ENCODE measurements at places on chromosomes 2 and 18.

DNA sequence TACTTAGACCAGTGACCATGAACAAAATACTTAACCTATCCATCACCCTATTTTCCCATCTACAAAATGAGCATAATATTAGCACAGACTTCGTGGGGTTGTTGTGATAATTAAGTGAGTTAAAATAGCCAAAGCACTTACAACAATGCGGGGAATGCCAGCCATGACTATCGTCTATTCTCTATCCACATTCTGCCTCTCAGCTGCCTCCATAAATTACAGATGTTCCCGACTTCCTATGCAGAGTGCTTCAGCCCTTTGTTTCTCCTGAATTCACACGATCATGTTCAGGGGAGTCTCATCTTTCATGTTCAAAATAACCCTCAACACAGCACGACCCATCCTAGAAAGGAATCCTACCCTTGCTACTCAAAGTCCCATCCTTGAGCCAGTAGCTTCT lies 211.6 kb downstream of the EN1 start:
- no peak for DNase-seq

DNA sequence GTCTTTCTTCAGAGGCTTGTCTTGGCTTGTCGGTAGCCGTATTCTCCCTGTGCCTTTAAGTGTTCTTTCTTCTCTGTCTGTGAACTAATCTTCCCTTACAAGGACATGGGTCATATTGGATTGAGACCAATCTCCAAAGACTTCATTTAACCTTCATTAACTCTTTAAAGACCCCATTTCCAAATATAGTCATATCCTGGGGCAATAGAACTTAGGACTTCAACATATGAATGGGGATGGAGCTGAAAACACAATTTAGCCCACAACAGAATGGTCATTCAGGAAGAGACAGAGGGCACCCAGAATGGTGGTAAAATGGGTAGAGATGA lies 82.1 kb upstream of the TANK start:
- DNase-seq: no peak

GRCh38 chr18:31516437-31516836 lies 18.5 kb downstream of the DSG2 start:
- DNase-seq: no peak

GRCh38 chr2:118913803-118914645 lies 28.0 kb upstream of the MARCO start:
- no peak for DNase-seq

DNA sequence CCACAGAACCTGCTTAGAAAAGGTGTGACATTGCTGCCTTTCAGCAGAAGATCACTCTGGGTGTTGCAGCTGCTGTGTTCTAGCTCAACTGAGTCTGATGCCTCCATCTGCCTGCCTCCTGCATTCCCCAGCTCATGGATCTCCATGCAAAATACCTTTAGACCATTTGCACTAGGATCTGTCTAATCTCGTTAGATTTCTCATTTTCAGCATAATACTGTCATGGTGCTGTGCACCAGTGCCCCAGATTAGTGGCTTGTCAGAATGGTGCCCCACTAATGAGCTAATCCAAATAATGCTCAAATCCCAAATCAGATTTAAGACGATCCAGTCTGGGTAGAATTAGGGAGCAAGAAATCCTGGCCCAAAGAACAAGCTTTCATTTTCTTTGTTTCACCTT lies 284.4 kb upstream of the PARD3B start:
- no peak for DNase-seq

DNA sequence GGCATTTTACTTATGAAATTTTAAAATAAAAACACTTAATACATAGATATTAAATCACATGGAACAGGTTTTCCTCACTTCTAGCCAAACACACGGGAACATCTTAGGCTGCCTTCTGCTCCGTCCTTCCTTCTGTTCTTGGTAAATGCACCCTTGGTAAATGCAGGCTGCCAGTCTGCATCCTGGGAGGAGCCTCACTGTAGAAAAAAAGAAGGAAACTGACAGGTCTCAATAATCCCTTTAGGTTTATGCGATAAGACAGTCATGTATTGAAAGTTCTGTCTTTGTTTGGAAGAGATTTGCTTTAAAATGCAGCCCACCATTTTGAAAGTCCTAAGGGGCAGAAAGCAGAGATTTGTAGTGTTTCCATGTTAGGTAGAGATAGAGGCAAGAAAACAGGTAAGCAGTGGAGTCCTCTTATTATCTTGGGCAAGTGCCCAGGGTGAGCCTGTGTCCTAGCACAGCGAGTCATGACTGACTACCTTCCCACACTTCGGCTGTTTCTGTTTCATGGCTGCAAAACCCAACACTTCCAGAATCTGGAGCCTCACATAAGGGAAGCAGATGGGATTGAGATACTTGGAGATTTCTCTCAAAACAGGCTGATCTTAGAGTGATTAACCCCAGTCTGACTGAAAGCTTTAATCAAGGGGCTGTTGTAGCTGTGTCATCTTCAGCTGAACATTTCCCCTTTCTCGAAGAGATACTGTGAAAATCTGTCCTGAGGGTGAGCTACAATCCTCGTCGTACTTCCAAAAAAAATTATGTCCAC lies 131.4 kb upstream of the MAP3K20 start:
- DNase-seq: no peak

GRCh38 chr2:105570757-105571156 lies 171.9 kb upstream of the FHL2 start:
- DNase-seq: no peak

DNA sequence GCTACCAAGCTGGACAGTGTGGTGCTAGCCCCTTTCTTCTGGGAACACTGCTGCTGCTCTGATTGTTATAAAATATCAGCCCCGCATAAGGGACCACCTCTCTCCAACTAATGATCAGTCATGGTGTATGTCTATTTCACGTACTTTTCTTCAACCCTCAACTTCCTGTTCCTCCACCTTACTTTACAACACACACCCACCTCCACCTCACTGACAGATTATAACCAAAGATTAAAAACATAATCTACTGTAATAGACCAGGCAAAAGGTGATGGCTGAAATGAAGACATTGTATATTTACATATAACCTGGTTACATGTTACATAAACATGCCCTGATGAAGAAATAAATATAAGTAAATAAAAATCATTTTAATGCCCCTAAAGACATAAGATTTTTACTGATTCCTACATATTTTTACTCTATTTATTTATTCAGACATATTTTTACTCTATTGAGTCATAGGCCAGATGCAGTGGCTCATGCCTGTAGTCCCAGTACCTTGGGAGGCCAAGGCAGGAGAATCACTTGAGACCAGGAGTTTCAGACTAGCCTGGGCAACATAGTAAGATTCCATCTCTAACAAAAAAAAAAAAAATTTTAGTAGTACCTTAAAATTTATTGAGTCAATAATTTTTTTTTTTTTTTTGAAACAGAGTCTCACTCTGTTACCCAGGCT lies 12.8 kb downstream of the STK39 start:
- no peak for DNase-seq

DNA sequence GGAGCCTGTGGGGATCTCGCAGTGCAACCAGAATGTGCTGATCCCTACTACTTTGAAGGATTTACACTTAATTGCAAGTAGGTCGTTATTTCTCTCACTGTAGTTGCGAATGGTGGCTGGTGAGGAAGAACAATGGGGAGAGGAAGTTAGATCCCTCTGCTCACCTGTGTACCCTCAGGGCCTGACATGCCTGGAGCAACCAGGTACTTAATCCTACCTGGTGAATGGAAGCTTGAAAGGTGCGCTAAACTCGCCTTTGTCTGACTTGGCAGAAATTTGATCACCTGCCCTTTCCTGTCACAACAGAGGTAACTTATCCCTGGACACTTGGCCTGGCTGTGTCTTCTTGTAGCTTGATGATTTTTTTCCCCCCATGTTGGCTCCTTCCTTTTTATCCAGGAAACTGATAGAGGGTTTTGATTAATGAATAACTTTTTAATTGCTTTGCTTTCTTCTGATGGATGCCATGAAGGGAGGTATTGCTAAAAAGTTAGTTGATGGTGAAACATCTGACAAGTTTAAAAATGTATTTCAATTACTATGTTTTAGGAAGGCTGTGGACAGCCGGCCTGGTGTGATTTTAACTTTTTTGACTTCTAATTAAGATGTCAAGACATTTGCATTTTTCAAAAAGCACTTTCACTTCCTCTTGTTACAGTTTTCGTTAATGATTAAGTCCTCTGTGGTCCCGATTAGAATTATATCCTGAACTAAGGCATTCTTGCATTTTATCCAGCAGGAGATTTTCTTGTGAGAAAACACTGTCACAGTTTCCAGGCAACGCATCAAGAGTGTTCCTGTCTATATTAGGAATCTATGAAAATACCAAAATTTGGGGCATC lies 9.2 kb downstream of the SGPP2 start:
- DNase-seq: no peak

DNA sequence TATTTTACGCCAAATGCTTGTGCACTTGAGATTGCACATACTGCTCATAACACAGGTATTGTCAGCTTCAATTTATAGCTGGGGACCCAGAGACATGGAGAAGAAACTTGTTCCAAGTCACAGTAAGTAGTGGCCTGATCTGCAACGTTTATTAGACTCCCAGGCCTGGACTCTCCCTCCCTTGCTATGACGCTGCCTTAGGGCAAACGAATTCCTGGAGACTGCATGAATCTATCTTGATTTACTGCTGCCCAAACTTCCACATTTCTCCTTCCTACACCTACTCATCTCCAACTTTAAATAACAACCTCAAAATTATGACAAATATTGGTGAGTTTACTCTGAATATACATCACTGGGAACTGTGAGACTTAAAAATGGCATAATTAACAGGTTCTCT lies 145.1 kb upstream of the CCDC195 start:
- no peak for DNase-seq

- no peak for DNase-seq
These were observed 19.3 kb downstream of the SOWAHC start for GRCh38 chr2:109633284-109633961.

DNA sequence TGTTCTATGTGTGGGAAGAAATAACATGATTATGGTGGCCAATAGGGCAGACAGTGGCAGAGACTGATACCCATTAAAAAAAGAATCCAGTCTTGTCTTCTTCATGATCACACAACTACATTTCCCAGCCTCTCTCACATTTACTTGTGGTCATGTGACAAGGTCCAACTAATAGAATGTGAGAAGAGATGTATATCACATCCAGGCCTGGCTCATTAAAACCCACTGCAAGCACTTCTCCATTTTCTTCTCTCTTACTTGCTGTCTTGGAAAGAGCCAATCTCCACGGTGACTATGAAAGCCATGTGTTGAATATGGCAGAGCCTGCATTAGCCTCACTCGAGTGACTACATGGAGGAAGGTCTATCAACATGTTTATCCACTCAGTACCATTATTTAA lies 306.2 kb upstream of the ZEB2 start:
- DNase-seq: no peak

- DNase-seq: no peak
These were observed 235.6 kb upstream of the ZNF521 start for GRCh38 chr18:25587545-25587944.

GRCh38 chr18:31432316-31432715 lies 15.2 kb upstream of the DSG3 start:
- no peak for DNase-seq

DNA sequence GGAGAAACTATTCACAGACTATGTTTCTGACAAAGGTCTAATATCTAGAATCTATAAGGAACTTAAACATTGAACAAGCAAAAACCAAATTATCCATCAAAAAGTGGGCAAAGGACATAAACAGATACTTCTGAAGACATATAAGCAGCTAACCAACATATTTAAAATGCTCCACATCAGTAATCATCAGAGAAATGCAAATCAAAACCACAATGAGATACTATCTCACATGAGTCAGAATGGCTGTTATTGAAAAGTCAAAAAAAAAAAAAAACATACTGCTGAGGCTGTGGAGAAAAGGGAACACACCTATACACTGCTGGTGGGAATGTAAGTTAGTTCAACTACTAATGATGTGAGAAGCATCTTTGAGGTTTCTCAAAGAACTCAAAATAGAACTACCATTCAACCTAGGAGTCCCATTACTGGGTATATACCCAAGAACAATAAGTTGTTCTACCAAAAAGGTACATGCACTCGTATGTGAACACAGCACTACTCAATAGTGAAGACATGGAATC lies 220.4 kb upstream of the TFPI start:
- no peak for DNase-seq

- no peak for DNase-seq
These were observed 61.9 kb downstream of the AQP4 start for GRCh38 chr18:26803643-26804042.

- DNase-seq: no peak
These were observed 29.0 kb downstream of the ZAP70 start for GRCh38 chr2:97742381-97742847.

GRCh38 chr18:55287935-55288868 lies 299.8 kb downstream of the TCF4 start:
- no peak for DNase-seq

DNA sequence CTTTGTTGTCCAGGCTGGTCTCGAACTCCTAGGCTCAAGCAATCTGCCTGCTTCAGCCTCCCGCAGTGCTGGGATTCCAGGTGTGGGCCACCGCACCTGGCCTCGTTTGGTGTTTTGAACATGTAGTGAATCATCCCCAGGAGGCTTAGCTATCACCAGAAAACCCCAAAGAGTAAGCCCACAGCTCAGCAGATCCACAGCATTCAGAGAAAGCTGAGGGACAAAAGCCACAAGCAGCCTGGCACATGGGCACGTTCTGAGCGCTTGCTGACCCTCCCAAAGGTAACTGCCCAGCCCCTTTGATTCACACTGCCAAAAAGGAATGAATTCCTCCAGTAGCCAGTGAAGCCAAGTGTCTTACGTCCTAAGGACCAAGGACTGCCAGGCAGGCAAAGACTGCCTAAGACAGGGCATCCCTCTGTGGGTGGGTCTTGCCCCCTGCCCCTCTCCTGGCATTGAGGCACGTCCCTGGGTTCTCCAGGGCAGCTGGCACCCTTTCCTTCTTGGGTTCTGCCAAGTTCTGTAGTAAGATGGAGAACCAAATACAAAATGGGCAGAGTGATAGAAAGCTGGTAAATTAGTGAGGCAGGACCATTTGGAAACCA lies 31.7 kb downstream of the MBP start:
- DNase-seq: peak; percentile 36

DNA sequence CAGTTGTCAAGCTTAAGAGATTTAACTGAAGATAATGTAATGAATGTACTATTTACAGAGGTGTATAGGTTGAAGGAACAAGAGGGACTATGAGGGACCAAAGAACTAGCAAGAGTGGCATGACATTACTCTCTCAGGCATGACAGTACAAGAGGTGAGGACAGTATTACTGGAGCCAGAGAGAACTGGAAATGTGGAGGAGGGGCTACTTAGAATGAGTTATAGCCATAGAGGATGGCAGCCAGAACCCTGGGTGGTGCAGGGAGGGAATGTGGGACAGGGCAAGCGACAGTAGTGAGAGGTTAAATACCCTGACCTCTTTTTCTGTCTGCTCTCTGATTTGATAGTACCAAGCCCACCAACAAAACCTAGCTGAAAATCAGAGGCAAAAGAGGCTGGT lies 122.6 kb upstream of the UGP2 start:
- DNase-seq: no peak

DNA sequence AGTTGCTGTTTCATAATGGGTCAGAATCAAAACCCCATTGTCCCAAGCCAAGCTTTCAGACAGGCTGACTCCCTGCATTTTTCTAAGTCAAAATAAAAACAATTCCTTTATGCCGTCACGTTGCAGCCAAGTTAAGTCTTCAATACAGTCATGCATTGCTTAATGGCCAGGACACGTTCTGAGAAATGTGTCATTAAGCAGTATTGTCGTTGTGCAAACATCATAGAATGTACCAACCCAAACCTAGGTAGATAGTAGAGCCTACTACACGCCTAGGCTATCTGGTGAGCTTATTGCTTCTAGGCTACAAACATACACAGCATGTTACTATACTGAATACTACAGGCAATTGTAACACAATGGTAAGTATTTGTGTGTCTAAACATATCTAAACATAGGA lies 160.4 kb upstream of the FOSL2 start:
- no peak for DNase-seq

GRCh38 chr2:1817256-1818051 lies 73.1 kb upstream of the PXDN start:
- DNase-seq: peak; percentile 37

Data from effector CD4-positive, alpha-beta T cell (primary cell).